ENCODE measurements at places on chromosomes 11 and 22.
A peak's percentile ranks its signal among the peaks of the same experiment; 100 is the strongest.

DNA sequence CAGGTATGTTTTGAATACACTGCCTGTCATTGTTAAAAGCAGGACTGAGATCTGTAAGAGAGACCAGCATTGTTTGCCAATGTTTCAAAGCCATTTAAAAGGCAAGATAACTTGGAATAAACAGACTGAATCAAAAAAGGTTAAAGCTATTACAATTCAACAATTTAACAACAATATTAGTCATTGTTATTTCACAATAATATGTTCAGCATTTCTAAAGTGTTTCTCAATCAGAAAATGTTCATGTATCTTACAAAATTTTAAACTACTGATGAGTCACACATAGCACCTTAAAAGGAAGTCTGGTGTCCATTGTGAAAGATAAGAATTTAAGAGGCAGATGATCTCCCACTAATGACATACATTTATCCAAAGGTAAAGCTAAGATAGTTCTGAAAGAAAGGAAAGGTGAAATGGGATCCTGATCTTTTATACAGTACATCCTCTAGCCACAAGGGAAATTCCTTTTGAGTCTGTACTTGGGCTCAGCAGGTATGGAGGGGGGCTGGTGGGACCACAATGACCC is 79.7 kb downstream of the MAML2 start:
- DNase-seq, result no peak

- no peak for DNase-seq
These were observed 37.8 kb upstream of the CELSR1 start for GRCh38 chr22:46574993-46575910.

DNA sequence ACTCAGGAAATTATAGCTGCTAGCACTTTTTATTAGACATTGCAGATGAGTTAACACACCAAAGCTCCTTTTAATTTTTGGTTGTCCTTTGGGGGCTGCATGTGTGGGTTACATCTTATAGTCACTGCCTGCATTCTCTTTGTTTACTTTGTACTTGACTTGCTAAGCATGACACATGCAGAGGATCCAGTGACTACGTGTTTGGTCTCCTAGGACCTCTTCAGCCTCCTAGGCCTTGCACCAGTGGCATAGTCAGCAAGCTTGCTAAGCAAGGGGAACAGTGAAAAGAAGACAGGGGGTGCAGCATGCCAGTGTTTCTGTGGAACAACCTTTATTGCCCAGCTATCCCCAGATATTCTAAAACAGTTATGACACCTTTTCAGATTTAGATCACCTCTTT is 108.2 kb downstream of the PAX6 start:
- no peak for DNase-seq

DNA sequence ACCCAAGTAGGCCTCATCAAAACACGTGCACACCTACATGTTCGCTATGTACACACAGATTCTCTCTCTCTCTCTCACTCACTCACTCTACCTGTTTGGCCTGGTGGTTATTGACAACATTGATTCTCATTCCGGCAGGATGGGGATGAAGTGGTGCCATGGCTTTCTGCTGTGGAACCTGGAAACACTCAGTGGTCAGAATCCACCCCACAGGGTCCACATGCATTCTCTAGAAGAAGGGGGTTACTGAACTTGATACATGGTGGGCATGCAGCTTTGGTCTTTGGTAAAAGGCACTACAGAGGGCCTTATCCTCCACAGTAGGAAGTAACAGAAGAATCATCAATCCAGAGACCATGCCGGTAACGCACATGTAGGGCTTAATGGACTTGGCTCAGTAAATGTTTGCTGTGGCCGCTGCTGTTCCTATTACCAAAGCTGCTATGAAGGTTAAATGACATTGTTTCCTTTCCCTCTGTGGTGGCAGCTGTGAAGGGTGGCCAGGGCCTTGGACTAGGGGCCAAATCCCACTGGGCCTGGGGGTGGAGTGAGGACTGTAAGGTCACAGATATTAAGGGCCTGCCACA is 12.7 kb downstream of the POLDIP3 start:
- DNase-seq, result no peak

- DNase-seq, result no peak
These were observed 2.9 kb downstream of the BIRC3 start for GRCh38 chr11:102320188-102320587.

DNA sequence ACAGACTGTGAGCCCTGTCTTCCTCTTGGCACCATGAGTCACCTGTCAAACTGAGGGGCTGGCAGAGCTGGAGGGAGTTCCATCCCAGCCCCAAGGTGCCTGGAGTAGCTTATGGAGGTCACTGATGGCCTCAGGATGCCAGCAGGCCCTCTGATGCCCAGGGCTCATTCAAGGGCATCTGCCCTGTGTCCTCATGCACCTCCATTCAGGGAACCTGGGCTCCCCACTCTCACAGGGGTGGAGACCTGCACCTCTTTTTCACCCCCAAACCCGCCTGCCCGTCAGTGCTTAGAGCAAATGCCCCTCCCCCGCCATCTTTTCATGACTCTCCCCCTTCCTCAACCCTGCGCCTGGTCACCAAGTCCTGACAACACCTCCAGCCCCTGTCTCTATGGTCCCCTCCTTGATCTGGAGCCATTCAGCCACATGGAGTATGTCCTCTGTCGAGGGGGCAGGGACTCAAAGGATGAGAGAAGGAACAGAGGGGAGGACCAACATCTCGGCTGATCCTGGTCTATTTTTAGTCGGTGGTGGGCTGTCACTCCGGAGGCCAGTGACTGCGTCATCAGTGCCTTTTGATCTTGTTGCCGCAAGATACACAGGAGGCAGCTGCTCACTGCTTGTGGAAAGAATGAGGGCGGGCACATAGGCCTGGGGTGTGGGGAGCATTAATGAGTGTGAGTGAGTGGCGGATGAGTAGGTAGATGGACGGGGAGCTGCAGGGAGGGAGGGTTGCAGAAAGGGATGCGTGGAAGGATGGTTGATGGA is 72.2 kb downstream of the CDKN1C start:
- DNase-seq, result peak; percentile 11

DNA sequence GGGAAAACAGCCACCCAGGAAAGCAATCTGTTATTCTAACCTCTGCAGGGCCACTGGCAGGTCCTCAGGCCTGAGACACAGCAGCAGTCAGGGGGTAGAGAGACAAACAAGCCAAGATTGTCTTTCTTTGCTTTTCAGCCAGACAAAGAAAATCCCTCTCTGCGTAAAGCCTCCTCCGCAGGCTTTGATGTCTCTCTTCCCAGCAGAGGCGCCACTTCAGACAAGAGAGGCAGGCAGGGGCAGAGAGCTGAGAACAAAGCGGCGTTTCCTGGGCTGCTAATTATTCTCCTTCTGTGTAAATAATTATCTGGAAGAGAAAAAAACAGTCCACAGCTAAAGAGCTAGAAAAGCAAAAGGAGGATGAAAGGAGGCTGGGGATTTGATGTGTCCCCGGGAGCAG is 102.7 kb upstream of the SEZ6L start:
- DNase-seq, result no peak

DNA sequence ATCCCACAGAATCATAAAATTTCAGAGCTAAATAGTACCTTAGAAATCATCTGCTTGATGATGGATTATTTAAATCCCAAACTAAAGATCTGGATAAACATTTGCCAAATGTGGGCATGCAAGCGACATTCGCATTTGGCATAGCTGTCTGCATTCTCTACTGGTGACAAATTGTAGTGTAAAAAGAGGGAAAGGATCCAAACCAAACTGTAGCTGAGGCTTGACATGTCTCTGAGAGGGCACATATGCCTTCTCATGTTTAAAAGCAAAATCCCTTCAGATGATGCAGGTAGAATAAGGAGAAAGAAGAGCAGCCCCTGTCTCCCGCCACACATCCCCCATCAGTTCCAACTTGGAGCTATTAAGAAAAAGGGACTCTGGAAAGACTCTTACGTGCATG is 257.5 kb upstream of the MTNR1B start:
- DNase-seq, result no peak

- peak; percentile 45 for DNase-seq
These were observed 1.2 kb downstream of the KMT2A start for GRCh38 chr11:118437208-118438125.

All from stimulated activated CD4-positive, alpha-beta T cell treated with anti-CD3 and anti-CD28 coated beads, Interleukin-1b, Interleukin-23, amount 100 ng/mL, for 48 hours (primary cell).